ENCODE measurements at places on chromosomes 6 and 20.
A peak's percentile ranks its signal among the peaks of the same experiment; 100 is the strongest.

DNA sequence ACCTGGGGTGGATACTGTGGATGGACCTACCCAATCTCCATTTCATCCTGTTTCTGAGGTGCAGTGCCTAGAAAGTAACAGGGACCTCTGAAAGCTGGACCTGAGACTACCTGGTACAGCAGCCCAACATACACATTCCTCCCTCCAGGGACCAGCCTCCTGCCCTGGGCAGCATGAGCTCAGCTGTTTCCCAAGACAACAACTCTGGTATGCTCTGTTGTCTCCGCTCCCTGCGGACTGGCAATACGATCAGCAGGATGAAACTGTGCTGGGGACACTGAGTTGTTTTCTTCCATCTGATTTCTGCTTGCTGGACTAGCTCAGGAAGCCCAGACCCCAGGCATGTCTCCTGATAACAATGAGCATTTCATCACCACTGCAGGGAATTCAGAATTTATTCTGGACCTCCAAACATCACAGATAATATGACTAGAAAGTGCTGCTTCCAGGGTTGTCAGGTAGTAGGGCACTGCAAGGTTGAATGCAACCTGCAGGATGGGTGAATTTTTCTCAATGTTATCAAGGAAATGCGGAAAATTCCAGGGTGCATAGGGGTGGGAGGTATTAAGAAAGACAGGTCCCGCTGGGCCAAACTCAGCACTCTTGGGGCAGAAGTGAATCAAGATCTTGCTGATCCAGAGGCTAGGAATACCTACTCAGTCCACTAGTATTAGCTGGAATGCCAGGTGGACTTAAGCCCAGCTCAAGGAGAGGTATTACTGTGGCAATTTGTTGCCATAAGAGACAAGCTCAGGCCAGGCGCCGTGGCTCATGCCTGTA, 38.9 kb upstream of the SLC4A11 start:
- DNase-seq, result no peak

- DNase-seq, result no peak
Measured at GRCh38 chr20:55888685-55889084, 116.6 kb downstream of the CBLN4 start.

DNA sequence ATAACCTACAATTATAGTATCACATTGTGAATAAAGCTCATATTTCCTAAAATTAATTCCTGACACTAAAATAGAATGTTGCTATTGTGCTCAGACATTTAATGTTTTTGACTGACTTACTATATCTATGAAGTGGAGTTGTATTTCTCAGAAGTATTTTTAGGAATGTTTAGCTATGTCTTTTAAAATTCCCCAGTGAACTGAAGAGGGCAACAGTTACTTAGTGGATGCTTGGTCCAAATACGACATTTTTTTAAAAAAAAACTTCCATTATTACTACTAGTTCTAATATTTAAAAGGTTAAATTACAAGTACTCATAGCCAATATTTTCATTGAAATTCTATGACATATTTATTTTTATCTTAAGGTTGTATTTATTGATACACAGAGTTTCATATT, 460.2 kb downstream of the COL12A1 start:
- DNase-seq, result no peak

- no peak for DNase-seq
Measured at GRCh38 chr20:61965606-61966491, 99.8 kb downstream of the TAF4 start.

GRCh38 chr6:108406943-108407342, 112.1 kb downstream of the AFG1L start:
- DNase-seq, result no peak

GRCh38 chr6:151141685-151142084, 98.1 kb upstream of the AKAP12 start:
- DNase-seq, result no peak

DNA sequence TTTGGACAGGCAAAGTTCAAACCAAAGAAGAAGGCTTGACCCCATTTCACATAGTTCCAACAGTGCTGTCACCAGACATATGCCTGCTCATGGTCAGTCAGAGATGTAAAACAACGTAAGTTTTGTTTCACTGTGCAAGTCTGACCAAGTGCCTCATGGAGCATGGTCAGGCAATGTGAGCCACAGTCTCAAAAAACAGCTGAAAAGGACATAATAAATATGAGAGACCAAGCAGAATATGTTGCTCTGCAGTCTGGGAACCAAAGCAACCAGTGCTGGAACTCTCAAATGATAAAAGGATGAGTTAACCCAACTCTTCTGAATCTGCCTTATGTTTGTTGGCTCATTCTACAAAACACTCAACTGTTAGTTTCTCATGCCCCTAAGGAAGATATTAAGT, 39.9 kb upstream of the DST start:
- no peak for DNase-seq

- peak; percentile 66 for DNase-seq
Measured at GRCh38 chr20:17648791-17649730, 33.0 kb downstream of the RRBP1 start.

Measured in right lobe of liver (tissue), 6 donors.